Astrocyte (in vitro differentiated cells and primary cell): ENCODE measurements at places on chromosomes 7 and 10. TPM values are rescaled to one million over a fixed set of nuclear protein-coding genes. Genes with fewer than 3 reads are reported as not detected.
A peak's percentile ranks its signal among the peaks of the same experiment; 100 is the strongest.

The GNAT3 gene
- not detected in 2 replicates for total RNA-seq

The MKI67 gene
- 2.6 and 4.6 TPM in 2 replicates for total RNA-seq

The AP4M1 gene
- 14.7 and 15.5 TPM in 2 replicates for total RNA-seq

The CFAP43 gene
- 0.24 and 0.27 TPM in 2 replicates for total RNA-seq

The MOGAT3 gene
- not detected in 2 replicates for total RNA-seq

The CLIP2 gene
- total RNA-seq, result 31.4 and 35.4 TPM in 2 replicates

The PRSS37 gene
- not detected in 2 replicates for total RNA-seq

The GALNT11 gene
- total RNA-seq, result 22.4 and 23.0 TPM in 2 replicates

The LRIT1 gene
- not detected in 2 replicates for total RNA-seq

The USP54 gene
- 70.4 and 85.9 TPM in 2 replicates for total RNA-seq

The ERVW-1 gene
- total RNA-seq, result 0.19 TPM in 1 of 2 replicates, not detected in the other

The THNSL1 gene
- total RNA-seq, result 2.7 and 3.1 TPM in 2 replicates

The MACC1 gene
- 0.19 and 2.0 TPM in 2 replicates for total RNA-seq

The KIAA1549 gene
- total RNA-seq, result 10.3 and 11.1 TPM in 2 replicates

The ZKSCAN5 gene
- 15.3 and 16.4 TPM in 2 replicates for total RNA-seq

The COL17A1 gene
- 2.6 and 10.1 TPM in 2 replicates for total RNA-seq

The NODAL gene
- 0.43 TPM in 1 of 2 replicates, not detected in the other for total RNA-seq

DNA sequence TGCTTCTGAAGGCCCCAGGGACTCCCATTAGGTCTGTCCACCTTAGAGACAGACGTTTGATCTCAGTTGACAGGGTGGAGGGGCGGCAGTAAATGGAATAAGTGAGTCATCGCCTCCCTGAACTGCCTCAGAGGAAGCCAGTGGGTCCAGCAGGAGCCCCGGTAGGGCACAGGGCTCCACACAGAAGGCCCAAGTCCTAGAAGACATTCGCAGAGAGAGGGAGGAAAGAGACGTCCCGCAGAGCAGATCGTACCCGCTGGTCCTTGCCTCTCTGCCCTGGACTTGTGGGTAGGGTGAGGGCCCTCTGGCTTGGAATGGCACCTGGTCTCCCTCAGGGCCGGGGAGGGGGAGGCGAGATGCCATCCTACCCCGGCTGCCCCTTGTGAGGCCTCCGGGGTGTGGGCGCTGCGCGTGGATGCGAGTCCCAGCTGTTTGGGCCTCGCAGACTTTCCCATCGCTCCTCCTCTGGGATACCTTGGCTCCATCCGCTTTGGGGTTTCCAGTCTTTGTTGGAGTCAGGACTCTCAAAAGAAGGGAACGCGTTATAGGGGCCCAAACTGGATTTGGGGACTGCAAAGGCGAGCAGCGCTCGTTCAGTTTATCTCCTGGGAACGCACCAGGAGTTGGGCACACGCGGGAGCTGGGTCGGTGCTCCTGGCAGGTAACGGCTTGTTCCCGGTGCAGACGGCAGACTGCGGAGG, 5.1 kb downstream of the TLX1 start:
- no peak for DNase-seq

DNA sequence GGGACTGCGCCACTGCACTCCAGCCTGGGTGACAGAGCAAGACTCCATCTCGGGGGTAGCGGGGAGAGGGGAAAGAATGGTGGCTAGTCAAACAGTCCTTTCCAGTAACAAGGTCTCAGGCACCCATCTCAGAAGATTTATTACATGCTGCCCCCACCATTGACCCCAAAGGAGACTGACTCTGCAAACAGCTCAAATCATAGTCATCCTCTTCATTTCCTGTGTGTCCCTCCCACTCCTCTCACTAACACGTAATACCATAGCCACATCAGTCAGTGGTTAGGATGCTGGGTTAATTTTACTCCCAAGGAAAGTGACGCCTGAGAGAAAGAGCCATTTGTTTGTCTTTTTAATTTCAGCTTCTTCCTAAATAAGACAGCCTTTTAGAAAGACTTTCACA, 56.6 kb upstream of the BET1 start:
- DNase-seq, result peak; percentile 90

- DNase-seq, result no peak
These were observed 30.7 kb upstream of the TTYH3 start for GRCh38 chr7:2601065-2601464.

- DNase-seq, result peak; percentile 96
These were observed 78.1 kb upstream of the RHEB start for GRCh38 chr7:151597541-151598444.

DNA sequence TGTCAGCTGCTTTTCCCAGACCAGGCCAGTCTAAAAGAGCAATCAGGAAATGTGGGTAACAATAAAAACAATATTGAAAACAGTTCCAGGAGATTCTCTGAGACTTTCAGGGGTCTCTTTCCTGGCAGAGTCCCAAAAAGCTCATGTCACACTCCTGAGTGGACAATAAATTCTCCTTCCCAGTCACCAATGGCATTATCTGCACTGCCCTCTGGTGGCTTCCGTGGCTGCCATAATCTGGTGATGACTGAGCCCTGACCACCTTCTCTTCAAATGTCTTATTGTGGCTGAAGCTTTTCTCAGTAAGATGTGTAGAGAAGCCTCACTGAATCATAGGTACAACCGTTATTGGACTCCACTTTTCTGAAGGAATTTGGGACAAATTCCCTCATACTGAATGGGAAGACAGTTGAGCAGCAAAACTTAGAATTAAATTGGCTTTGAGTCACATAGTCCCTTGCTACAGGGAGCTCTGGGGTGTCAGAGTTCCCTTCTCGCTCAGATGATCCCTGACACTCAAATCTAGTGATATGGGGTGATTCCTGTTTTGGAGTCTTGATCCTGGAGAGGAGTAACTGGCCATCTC, 24.4 kb upstream of the ASAH2 start:
- DNase-seq, result no peak

DNA sequence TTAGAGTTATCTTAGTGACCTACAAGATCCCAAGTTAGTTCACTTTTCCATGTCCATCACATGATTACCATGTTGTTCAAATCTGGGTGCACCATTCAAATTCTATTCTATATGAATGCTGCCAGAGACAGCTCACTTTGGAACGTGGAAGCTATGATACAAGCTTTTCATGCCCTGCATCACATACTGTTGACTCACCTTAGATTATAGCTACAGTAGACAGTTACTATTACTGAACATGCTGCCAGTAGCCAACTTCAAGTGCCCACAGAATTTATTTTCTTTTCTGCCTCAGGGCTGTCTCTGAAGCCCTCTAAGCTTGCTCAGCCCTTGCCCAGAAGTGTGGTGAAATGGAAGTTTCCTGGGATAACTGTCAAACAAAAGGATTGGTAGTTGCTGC, 231.1 kb downstream of the GPR158 start:
- DNase-seq, result peak; percentile 67

DNA sequence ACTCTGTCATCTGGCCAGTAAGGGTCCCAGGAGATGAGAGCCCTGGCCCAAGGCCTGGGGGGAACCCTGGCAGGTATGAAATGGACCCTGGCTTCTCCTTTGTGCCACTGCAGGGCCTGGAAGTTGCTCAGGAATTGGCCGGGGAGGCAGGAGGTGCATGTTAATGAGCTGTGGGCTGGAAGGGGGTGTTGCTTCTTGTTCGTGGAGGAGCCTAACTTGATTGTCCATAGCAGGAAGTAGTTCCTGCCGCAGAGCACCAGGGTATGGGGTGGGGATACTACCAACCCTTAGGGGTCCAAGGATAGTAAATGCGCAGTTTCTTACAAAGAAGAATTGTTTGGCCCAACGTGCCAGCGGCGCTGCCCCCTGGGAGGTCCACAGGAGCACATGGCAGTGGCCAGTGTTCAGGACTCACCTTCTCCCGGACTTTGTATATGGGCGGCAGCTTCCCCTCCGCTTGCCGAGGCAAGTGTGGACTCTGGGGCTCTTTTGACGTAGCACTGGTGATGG, 21.5 kb downstream of the TEX36 start:
- DNase-seq, result no peak

- no peak for DNase-seq
These were observed 101.1 kb downstream of the SLC37A3 start for GRCh38 chr7:140297192-140297591.

GRCh38 chr7:138164804-138165203, 88.5 kb downstream of the AKR1D1 start:
- no peak for DNase-seq

DNA sequence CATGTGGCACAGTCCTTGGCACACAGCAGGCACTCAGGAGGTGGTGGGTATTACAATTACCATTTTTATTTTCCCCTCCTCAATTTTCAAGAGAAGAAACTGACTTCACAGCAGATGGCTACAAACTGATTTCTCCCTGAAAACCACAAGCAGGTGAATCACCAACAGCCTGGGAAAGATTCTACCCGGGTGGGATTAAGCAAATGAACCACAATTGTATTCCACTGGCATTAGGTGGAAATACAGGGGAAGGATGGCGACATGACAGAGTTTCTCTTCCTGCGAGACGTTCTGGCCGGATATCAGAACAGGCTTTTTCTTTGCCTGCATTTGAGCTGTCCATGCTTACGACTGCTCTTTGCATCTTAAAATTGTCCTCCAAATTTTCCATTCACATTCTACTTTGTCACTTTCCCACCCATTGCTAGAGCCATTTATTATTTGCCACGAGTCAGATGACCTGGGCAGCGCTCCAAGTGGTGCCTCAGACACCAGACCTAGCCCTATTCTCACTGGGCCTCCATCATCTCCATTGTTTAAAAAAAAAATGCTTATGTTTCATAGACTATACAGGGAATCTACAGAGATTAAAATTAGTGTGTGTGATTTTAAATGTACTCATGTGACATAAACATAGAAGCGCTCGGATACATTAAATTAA, 4.6 kb downstream of the DENND11 start:
- DNase-seq, result peak; percentile 79

DNA sequence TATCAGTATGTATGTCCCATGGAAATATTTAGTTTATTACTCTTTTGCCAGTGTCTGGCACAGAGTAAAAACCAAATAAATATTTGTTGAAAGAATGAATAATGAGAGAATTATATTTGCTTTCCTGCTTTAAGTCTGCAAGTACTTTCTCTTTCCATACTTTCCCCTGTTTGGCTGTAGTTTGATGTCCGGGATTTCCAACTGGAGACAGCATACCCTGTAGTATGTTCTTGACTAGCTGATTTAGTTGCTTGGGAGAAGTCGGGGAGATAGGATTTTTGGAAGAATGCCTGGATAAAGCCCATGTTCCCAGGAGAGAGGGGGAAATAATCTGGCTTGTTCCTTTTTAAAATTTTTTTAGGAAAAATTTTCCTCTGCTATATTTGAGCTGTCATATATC, 516.1 kb downstream of the CCSER2 start:
- no peak for DNase-seq

GRCh38 chr7:107938456-107939250, 47.7 kb downstream of the DLD start:
- DNase-seq, result peak; percentile 48

DNA sequence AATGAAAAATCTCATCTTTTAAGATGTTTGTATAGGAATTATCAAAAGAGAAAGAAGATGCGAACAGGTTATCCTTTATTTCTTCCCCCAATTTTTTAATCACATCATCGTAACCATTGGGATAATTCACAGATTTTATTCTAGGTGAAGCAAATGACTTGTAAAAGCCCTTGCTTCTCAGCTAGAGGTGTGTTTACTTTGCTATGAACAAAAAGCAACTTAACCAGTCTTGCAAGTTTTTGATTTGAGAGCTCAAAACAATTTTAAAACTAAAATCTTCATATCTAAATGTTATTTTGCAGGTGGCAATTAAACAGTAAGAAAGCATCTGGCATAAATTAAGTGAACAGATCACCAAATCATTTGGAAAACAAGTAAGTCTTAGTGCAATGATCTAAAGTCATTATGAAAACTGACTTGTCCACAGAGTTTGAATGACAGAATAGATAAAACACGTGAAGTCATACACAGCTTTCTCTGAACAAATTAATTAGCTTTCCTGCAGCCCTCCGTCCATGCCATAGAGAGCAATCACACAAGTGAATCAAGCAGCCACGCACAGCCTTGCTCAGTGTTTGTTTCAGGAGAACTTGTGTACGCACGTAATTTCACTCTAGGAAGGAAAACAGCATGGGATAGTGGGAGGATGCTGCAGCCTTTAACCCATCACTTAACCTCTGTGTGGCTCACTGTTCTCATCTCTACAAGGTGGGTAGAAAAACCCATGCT, 85.0 kb upstream of the ZNF800 start:
- DNase-seq, result no peak

GRCh38 chr7:106731646-106732444, 70.9 kb upstream of the CCDC71L start:
- DNase-seq, result peak; percentile 23

GRCh38 chr7:158957510-158957906, 101.2 kb downstream of the DYNC2I1 start:
- no peak for DNase-seq

GRCh38 chr10:77837925-77838595, 88.5 kb downstream of the DLG5 start:
- DNase-seq, result no peak

DNA sequence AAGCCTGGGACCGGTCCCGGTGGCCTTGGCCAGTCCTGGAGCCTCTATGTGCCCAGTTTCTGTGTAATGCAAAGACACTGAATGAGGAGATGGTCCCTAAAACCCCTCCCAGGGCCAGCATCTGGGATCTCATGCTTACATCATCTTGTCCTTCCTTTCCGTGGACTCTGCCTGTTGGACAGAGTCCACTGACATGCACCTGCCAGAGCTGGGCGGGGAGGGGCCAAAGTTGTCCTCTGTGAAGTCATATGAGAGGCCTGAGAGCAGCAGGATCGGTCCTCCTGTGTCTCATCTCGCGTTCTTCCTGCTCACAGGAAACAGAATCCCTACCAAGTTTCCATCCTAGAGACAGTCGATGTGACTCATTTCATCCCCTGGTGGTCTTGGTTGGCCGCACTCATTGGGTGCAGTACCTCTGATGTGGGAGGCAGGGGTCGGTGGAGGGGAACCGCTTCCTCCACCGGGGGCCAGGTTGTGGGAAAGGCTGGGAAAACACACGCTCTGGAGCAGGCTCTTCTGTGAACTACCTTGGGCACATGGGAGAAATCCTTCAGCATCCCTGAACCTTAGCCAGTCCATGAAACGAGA, 389.6 kb upstream of the PODXL start:
- DNase-seq, result no peak

DNA sequence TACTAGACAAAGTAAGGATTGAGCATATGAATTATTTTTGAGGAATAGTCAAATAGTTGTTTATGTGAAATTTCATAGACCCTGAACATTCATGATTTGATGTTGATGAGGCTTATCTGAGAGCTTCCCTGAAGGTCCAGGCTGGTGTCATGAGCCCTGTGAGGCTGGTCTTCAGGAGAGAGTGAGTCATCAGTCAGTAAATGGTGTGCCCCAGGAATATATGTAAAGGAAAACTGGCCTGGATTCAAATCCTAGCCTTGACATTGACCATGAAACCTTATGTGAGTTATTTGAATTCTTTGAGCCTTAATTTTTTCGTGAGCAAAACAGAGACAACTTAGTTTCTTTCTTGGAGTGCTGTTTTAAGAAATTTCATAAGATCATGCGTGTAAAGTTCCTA, 6.2 kb downstream of the TMEM236 start:
- DNase-seq, result no peak

- DNase-seq, result no peak
These were observed 44.8 kb upstream of the ADO start for GRCh38 chr10:62759599-62760175.

GRCh38 chr7:99938296-99938695, 8.9 kb upstream of the GJC3 start:
- no peak for DNase-seq
